ENCODE measurements at places on chromosomes 4 and X.

DNA sequence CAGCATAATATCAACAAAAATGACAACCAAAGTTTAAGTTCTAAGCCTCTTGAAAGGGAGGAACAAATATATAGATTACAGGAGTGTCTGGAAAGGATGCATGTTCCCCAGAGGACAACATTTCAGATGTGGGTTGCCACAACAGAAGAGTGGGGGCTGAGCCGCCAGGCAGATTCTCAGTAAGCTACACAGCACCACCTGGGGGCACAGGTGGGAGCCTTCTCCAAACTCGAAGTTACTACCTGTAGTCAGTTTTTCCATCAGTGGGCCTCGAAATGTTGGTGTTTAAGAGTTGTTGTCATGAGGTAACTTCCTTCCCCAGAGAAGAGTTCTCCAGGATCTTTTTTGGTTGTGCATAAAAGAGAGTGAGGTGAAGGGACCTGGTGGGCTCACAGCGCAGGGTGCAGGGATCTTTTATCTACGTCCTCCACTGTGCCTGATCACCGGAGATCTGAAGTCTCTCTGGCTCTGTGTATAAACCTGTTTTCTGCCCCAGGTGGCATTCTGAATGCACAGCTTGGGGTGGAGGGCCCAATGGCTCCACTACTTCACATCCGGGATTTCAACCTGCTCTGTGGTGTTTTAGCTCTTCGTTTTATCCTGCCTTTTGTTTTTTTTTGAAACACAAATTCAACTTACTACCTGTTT, 58.4 kb upstream of the STS start:
- no peak for DNase-seq

GRCh38 chr4:45346816-45347435, 620.6 kb upstream of the GNPDA2 start:
- DNase-seq: no peak

- DNase-seq: no peak
Measured at GRCh38 chr4:139282721-139283075, 2.7 kb upstream of the MGARP start.

DNA sequence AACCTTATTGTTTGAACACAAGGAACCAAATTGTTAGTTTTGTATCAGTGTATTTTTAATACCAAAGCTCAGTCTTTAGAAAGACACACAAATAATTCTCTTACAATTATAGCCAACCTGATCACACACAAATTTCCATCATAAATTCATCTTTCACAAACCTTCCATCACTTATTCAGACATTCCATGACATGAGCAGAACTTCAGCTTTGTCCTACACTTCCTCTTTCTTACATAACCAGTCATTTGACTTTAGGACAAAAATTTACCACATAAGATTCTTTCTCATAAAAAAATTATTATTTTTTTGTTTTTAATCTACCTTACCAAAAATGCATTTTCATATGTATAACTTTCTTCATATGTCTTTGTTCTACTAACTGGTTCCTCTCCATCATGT, 312.2 kb downstream of the GALNTL6 start:
- no peak for DNase-seq

DNA sequence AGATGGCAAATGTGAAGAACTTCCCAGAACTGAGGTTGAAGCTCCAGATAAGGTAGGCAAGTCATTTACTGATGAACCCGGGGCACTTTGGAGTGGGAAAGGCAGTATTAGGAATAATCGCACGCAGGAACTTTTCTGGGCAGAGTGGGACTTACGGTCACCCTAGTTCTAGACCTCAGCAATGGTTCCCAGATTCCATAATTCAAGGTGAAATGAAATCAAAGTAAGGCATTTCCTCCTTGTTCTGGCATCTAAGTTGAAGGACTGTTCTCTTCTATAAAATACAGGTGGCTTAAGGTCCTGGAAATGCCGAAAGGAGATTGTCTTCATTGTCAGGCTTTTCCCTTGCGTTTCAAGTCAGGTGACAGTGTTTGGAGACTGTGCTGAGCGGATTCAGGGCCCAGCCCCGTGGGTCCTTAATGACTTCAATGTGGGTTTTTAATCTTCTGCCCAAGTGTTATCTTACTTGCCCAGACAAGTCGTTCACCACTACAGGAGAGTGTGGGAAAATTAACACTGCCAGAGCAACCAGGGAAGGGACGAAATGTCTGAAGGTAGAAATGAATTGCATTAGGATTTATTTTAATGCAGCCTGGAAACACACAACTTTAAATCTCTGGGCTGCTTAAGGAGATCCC, 52.1 kb upstream of the STOX2 start:
- no peak for DNase-seq

GRCh38 chr4:1009542-1010394, 1.7 kb upstream of the FGFRL1 start:
- peak; percentile 32 for DNase-seq

GRCh38 chrX:53266914-53267313, 14.5 kb downstream of the IQSEC2 start:
- DNase-seq: no peak

- no peak for DNase-seq
Measured at GRCh38 chrX:30858098-30858497, 31.0 kb downstream of the TAB3 start.

DNA sequence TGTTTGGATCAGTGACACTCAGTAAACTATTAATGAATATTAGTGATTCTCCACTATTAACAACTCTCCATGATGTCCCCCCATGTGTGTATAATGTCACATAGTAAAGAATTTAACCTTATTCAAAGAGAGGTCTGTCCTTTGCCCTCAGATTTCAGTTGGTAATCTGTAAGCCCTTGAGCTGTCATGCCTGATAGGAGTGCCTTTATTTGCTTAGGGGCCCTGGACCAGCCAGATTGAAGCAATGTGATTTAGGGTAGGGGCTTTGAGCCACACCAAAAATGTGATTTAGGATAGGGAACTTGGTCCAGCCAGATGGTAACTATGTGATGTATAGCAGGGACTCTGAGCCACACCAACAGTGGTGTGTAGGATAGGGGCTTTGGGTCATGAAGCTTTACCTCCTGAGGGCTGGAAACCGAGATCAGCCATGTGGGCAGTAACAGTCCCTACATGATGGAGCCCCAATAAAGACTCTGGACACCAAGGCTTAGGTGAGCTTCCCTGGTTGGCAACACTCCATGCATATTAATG, 44.3 kb upstream of the PAGE4 start:
- no peak for DNase-seq

GRCh38 chrX:22737541-22737940, 262.2 kb upstream of the DDX53 start:
- DNase-seq: no peak

GRCh38 chrX:78593701-78594100, 65.4 kb downstream of the RTL3 start:
- DNase-seq: no peak

- no peak for DNase-seq
Measured at GRCh38 chrX:98398542-98398941, 1514.8 kb downstream of the RPA4 start.

DNA sequence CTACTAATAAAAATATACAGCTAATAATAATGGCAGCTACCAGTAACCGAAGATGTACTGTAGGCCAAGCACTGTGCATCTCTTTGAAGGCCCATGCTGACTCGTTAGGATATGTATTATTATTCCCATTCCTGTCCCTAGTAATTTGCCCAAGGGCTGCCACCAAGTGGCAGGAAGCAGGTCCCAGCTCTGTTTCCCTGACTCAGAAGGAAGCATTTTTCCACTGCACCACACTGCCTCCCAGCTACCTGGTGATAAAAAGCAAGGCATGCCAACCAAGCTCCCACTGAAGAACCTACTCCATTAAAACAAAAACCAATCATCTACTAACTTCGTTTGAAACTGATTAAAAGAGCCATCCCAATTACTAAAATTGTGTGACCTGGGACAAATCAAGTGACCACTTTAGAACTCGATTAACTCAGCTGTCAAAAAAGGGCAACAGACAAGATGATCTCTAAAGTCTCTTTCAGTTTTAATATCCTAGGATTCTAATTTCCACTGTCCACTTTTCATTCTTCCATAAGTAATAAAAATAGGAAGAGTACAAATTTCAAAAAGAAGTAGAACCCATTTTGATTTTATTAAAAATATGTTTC, 24.3 kb upstream of the PGM2 start:
- peak; percentile 73 for DNase-seq

DNA sequence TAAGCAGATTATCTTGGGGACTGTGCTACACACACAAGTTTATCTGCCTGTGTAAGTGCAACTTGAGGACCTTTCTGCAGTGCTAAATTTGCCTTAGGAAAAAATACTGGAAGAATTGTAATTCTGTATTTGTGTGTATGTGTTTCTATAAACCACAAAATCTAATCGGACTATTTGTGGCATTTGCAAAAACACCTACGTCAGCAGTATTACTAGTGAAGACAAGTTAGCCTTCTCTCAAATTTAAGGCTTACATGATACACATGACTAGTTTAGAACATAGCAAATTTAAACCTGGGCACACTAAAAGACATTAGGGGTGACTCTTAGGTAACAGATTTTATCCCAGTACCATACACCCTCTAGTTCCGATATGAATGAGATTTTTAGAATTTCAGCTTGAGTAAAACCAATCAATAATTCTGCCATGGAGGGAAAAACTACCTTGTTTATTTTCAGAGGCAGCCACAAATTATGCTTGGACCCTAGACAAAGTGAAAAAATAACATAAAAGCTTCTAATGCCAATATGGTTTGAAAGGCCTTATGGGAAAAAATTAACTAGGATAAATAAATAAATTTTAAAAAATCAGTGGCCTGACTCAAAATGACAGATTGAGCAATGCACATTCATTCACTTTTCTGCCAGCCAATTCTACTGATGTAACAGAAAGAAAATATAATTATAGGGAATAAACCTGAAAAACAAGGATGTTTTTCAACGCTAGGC, 176.4 kb downstream of the SNCA start:
- DNase-seq: no peak

DNA sequence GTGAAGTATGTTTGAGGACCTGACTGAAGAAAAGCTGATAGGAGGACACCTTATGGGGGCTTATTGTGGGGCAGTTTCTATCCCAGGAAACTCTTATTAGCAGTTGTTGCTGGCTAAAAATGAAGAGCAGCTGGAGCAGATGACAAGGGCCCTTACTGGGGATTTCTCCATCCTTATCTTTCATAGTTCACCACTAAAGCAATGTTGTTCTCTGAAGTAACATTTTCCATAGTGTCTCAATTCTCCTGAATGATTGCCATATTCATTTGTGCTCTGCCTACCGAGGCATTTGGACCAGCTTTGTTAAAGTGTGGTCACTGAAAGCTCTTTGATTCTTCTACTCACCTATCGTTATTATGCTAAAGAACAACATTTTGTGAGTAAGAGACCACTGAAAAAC, 7.7 kb downstream of the ENOX2 start:
- DNase-seq: no peak

- DNase-seq: no peak
Measured at GRCh38 chr4:109850601-109851000, 2.7 kb downstream of the LRIT3 start.

GRCh38 chr4:6338175-6338950, 68.7 kb downstream of the WFS1 start:
- DNase-seq: no peak

GRCh38 chrX:104707042-104707441, 141.0 kb downstream of the IL1RAPL2 start:
- no peak for DNase-seq

- DNase-seq: peak; percentile 70
Measured at GRCh38 chr4:96356591-96357370, 516.9 kb downstream of the PDHA2 start.

GRCh38 chr4:38382520-38382919, 281.5 kb upstream of the KLF3 start:
- DNase-seq: no peak

GRCh38 chr4:2009651-2010233, 968 bp upstream of the NELFA start:
- peak; percentile 45 for DNase-seq

- DNase-seq: no peak
Measured at GRCh38 chr4:76784237-76784636, 113.7 kb downstream of the SOWAHB start.

DNA sequence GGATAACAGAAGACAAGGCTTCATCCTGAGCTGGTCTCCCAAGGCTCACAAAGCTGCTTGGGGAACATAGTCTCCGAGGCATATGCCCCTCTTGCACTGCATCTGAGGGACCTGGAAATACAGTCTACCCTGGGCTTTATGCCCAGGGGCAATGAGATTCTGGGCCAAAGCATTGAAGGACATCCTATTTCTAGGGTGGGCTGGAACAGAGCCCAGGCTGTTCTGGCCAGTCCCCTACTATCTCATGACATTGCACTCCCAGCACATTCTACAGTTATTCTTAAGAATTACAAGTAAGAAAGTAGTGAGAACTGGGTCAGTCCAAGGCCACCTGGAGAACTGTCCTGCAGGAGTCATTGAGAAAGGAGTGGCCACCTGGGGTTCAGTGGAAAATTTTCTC, 107.6 kb downstream of the USP46 start:
- no peak for DNase-seq

GRCh38 chr4:25015012-25015411, 15.7 kb downstream of the LGI2 start:
- no peak for DNase-seq

DNA sequence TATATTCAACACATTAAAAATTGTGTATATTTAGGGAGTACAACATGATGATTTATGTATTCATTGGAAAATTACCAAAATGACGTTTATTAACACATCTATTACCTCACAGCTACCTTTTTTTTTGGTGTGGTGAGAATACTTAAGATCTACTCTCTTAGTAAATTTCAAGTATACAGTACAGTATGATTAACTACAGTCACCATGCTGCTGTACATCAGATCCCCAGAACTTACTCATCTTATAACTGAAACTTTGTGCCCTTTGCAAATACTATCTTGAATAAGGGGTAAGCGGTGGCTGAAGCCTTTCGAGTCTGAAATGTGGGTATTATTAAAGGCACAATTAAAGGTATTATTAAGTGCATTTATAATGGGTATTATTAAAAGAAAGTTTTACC, 976 bp downstream of the PHKA1 start:
- DNase-seq: peak; percentile 5

DNA sequence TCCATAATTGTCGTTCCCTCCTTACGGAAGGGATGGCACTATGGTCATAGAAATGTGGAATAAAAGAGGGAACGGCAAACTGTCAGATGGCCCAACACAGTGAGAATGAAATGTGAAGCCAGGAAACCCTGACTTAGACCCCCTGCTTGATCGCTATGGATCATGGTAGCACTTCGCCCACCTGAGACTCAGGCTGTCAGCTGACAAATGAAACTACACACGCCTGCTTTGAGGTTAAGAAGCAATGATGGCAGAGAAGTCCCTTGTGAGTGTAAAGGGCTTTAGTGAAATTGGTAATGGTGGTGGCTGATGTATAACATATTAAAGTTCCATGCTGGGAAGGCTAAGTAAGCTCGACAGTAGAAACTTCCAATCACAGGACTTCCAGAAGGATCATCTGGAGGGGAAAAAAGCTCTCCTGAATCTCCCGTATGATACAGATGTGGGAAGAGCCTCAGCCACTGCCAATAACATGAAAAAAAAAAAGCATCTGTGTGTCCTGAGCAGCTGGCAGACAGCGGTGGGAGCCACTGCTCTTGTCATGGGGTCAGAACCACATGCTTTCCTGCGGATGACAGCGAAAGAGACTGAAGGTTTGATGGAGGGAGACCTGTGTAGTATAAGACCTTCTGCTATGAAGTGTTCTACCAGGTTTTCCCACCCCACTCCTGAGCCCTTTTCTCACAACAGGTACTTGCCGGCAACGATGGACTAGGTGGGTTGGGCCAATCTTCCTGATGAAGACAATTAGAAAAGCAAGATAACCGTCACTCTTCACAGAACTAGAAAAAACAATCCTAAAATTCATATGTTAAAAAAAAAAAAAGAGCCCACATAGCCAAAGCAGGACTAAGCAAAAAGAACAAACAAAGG, 107.6 kb downstream of the AFAP1 start:
- no peak for DNase-seq
